ENCODE measurements at places on chromosomes 12 and 14. TPM values are rescaled to one million over a fixed set of nuclear protein-coding genes. Genes with fewer than 3 reads are reported as not detected.

- H3K27me3 ChIP-seq: no peaks in the 10 kb centered on the region
- no peak for DNase-seq
- no peaks in the 10 kb centered on the region for H3K36me3 ChIP-seq
Observed at GRCh38 chr12:5403411-5403810, 28.5 kb upstream of the NTF3 start.

DNA sequence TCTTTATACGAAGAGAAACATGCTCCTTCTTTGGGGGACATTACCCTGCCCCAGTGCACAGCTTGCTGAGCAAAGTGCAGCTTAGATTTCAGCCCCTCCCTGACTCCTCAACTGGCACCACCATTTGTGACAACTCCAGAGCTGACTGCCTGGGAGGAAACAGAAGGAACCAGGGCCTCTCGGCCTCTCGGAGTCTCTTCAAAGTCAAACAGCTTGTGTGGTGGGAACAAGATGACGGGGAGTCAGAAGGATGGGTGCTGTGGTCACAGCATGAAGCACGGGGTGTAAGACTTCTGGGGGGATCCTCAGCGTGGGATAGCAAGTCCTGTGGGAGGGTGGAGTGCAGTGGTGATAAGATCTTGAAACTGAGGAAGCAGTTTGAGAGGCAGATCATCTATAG lies 123.5 kb upstream of the BCL2L14 start:
- DNase-seq: no peak
- H3K27ac ChIP-seq: no peak overlapping the region
- H3K36me3 ChIP-seq: no peaks in the 10 kb centered on the region

DNA sequence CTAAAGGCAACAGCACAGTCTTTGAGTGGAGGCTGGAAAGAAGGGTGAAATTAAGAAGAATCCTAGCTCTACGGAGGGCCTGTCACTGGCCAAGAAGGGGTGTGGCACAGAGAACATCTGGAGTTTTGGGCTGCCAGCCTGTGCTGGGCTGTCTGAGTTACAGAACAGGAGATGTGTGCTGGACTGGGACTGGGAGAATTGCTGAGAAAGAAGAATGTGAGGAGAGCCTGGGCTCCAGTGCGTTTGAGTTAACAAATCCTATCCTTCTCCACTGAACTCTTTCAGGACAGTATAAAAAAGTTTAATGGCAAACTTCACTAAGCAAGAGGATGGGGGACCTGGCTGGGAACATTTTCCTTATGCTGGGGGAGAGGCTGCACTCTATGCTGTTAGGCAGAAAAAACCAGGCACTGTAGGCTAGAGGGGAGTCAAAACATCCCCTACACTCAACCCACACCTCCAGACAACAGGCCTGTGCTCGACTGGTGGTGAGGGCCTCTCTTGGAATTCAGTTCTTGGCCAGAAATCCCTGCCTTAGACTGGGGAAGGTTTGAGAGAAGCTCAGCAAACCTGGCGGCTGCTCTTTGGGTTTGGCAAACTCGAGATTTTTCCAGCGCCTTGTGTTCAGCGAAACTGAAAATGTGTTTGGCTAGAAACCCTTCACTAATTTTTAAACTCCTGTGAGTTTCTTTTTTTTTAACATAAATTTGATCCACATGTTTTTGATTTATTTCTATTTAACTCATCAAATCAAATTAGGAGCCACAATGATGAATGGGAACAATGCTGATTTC lies 217.3 kb downstream of the MON2 start:
- no peaks in the 10 kb centered on the region for H3K36me3 ChIP-seq
- no peaks in the 10 kb centered on the region for H3K4me1 ChIP-seq
- H3K27ac ChIP-seq: no peak overlapping the region
- H3K27me3 ChIP-seq: no peaks in the 10 kb centered on the region

- H3K27ac ChIP-seq: no peak overlapping the region
- no peaks in the 10 kb centered on the region for H3K36me3 ChIP-seq
- no peaks in the 10 kb centered on the region for H3K27me3 ChIP-seq
- no peak overlapping the region for H3K4me3 ChIP-seq
Observed at GRCh38 chr12:71671816-71672215, 7.7 kb downstream of the THAP2 start.

DNA sequence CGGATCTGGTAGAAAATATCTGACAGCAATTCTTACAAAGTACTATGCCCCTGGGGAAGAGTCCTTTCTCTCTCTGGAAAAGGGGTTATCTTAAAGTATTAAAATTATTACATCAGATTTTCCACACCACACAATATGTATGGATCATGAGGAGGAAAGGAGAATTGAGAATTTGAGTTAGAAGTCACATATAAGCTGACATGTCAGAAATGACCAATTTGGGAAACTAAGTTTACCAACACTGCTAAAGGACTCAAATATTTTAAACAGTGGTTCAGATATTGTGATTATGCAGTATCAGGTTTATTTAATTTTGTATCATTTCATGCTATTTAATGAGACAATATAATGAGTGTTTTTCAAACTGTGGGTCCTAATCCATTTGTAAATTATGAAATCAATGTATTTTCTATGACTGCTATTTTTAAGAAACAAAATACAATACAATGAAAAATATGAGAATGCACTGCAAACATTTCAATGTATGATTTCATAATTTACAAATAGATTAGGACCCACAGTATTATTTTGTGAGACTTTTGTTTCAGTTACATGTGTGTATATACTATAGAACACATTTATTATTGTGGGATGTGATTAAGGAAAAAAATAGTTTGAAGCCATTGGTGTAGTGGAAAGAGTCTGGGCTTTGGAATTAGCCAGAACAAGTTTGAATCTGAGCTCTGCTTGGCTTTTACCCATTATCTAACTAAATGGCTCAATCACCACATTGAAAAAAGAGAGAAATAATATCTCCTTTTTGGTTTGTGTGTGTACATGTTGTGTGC lies 1.8 kb upstream of the INSM2 start:
- no peaks in the 10 kb centered on the region for H3K36me3 ChIP-seq
- no peaks in the 10 kb centered on the region for H3K4me1 ChIP-seq
- no peak overlapping the region for H3K4me3 ChIP-seq
- H3K27ac ChIP-seq: no peak overlapping the region
- DNase-seq: no peak

DNA sequence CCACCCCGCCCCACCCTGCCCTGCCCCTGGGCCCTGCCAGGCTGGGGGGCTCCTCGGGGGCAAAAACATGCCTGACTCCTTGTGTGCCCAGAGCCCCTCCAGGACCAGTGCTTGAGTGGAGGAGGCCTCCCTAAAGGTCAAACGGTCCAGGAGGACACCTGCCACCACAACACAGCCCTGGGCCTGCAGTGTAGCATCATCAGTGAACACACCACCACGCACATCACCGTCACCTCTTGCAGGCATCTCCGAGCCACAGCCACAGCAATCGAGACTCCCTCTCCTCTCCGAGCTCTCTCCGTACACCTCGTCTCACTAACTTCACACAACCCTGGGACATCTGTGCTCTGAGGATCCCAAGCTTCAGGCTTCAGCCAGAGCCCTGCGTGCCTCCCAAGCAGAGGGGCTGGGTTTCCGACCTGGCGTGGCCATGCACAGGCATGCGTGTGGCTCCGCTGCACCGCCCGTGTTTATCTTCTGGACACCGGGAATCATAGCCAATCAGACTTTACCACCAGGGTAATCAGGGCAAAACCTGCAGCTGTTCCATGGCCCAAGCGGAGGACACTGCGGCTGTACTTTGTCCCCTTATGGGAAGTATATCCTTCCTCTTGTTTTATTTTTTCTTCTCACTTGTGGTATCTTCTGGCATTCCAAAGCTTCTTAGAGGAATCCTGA lies 6.2 kb upstream of the DIO3 start:
- H3K4me1 ChIP-seq: no peaks in the 10 kb centered on the region
- no peak overlapping the region for H3K4me3 ChIP-seq
- H3K27ac ChIP-seq: no peak overlapping the region
- H3K36me3 ChIP-seq: no peaks in the 10 kb centered on the region
- DNase-seq: no peak
- H3K27me3 ChIP-seq: no peaks in the 10 kb centered on the region

DNA sequence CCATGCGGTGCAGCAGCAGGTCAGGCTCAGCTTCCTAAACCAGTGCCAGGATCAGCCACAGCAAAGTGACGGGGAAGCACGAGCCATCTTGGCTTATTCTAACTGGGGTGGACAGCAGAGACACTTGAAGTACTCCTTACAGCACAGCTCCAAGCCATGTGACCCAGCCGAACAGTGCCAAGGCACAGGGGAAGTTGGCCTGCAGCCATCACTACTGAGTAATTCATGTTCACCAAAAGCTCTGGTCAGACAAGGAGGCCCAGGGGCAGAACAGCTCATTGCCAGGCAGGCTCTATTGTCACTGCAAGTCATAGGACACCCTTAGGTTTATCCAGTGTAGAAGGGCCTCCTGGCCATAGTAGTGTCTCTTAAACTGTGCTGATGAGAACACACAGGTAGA lies 23.4 kb upstream of the SLC35F4 start:
- no peaks in the 10 kb centered on the region for H3K36me3 ChIP-seq
- no peak overlapping the region for H3K4me3 ChIP-seq
- no peaks in the 10 kb centered on the region for H3K27me3 ChIP-seq
- H3K4me1 ChIP-seq: no peaks in the 10 kb centered on the region
- DNase-seq: no peak

DNA sequence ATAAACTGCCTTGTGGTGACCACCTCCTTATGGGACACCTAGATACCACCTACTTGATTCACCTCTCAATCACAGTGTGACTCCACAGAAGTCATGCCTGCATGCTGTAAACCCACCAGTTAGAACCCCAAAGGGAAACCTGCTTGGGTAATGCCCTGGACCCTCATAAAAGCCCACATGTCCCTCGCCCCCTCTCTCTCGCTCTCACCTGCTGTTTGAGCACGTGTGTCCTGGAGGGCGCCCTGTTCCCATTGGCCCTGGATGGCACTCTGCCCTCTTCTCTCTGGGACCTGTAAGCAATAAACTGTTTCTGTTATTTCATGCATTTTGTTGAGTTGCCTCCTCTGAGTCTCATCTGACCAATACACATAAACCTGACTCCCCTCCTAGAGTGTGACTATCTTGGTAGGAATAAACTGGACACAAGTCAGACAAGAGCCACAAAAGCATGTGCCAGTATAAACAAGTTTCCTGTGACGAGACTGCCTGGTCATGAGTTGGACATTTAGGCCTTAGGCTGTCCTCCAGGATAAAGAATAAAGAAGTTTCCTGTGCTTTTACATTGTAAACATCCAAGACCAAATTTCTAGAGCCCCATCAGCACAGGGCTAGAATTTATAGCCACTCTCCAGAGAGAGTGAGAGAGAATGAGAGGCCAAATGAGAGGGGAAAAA lies 8.6 kb downstream of the IFI27L2 start:
- no peak overlapping the region for H3K4me3 ChIP-seq
- H3K36me3 ChIP-seq: no peaks in the 10 kb centered on the region
- no peaks in the 10 kb centered on the region for H3K4me1 ChIP-seq
- H3K27me3 ChIP-seq: no peaks in the 10 kb centered on the region
- DNase-seq: no peak

DNA sequence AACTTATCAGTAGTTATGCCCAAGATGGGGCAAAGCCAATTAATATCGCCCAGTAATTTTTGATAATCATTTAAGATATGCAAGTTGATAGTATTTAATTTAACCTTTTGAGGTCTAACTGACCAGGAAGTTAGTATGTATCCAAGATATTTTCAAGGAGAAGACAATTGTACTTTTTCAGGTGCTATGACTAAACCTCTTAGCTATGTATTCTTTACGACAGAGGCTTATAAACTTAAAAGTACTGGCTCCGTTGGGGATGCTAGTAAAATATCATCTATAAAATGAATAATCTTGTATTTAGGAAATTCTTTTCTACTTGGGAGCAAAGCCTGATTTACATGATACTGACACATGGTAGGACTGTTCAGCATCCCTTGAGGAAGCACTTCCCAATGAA lies 40.3 kb downstream of the TMTC3 start:
- H3K4me1 ChIP-seq: no peaks in the 10 kb centered on the region
- H3K27me3 ChIP-seq: no peaks in the 10 kb centered on the region
- no peak for DNase-seq
- peaks cover 47% of the 10 kb centered on the region for H3K36me3 ChIP-seq
- no peak overlapping the region for H3K4me3 ChIP-seq

Gene GRIN2B
- not detected for total RNA-seq

Gene OR6S1
- total RNA-seq: not detected

Gene SYCP3
- 0.87 TPM for total RNA-seq

Gene TAS2R50
- total RNA-seq: 1.5 TPM

Gene CD69
- 29.5 TPM for total RNA-seq

Gene AJUBA
- total RNA-seq: 0.77 TPM

Gene MEG3
- total RNA-seq: not detected
